Glutamatergic neuron (in vitro differentiated cells): ENCODE measurements at places on chromosomes 12 and 14.

DNA sequence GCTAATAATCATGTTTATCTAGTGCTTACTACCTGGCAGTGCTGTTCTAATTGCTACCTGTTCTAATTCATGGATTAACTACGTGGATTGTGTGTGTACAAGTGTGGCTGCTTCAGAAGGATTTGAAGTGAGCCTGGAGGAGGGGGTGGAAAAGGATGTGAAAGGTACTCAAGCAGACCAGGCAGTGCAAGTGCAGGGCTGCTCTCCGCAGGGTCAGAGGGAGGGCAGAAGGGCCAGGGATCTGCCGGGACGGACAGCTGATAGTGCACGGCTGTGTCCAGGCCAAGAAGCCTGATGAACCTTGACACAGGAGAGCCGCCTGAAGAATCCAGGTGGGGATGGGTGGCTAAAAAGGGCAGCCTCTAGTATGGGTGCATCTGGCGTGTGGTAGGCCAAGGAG is 28.5 kb downstream of the PIWIL1 start:
- no peak for DNase-seq
- H3K4me1 ChIP-seq = no peaks in the 10 kb centered on the region
- H3K27ac ChIP-seq = no peak overlapping the region
- no peak overlapping the region for H3K4me3 ChIP-seq
- H3K36me3 ChIP-seq = no peaks in the 10 kb centered on the region

GRCh38 chr12:27255806-27256205 is 11.7 kb downstream of the STK38L start:
- no peak for DNase-seq
- no peaks in the 10 kb centered on the region for H3K36me3 ChIP-seq
- H3K4me3 ChIP-seq = no peak overlapping the region
- H3K27ac ChIP-seq = no peak overlapping the region

DNA sequence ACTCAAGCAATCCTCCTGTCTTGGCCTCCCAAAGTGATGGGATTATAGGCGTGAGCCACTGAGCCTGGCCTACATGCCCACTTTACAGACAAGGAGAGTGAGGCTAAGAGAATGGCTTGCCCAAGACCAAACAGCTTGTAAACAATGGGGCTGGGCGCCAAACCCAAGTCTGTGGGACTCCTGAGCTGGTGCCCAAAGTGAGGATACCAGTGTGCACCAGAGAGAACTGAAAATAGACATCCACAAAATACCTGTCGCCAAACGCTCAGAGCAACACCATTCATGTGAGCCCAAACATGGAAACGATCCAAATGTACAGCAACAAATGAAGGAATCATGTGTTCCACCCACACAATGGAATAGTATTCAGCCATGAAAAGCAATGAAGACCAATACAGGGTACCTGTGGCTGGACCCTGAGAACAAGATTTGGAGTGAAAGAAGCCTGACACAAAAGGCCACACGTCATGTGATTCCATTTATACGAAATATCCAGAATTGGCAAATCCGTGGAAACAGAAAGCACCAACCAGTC is 38.2 kb downstream of the CCNK start:
- peaks cover 10% of the 10 kb centered on the region for H3K4me1 ChIP-seq
- no peak overlapping the region for H3K4me3 ChIP-seq
- DNase-seq = no peak

- H3K4me1 ChIP-seq = peaks cover 25% of the 10 kb centered on the region
- peak overlapping the region; percentile 55 for H3K4me3 ChIP-seq
- peaks cover 8% of the 10 kb centered on the region for H3K27me3 ChIP-seq
- DNase-seq = no peak
- H3K27ac ChIP-seq = peak overlapping the region; percentile 86
Observed at GRCh38 chr14:77023001-77023996, 5.2 kb downstream of the IRF2BPL start.

DNA sequence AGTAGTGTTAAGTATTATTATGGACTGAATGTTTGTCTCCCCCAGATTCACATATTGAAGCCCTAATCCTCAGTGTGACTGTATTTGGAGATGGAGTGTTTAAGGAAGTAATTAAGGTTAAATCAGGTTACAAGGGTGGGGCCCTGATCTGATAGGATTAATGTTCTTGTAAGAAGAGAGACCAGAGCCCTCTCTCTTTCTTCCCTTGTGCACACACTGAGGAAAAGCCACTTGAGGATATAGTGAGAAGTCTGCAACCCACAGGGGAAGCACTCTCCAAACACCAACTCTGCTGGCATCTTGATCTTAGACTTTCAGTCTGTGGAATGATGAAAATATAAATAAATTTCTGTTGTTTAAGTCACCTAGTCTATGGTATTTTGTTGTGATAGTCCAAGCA is 2.2 kb upstream of the KLRG1 start:
- no peaks in the 10 kb centered on the region for H3K27me3 ChIP-seq
- H3K4me1 ChIP-seq = no peaks in the 10 kb centered on the region
- no peaks in the 10 kb centered on the region for H3K36me3 ChIP-seq
- DNase-seq = no peak
- no peak overlapping the region for H3K27ac ChIP-seq

DNA sequence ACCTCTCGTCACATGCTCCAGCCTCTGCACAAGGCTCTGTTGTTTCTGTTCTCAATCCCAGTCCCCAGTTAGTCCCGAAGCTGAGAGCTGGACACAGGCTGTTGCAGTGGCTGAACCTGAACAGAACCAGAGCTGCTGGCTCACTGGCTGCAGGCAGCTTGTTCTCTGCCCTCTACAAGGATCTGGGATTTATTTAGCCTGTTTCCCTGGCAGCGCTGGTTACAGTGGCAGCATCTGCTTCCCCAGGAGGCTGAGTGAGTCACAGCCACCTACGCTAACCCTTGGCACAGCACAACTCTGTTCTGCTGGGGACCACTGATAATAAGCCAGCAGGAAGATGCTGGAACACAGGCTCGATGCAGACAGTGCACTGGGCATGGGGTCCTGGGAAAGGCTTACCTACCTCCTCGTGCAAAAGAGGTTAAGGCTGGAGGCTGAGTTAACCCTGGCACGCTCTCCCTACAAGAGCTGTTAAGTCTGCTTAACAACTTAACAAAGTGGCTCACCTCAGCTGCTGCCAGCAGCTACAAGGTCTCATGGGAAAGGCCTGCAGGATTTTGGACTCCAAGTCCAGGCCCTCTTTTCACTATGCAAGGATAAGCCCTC is 299.6 kb downstream of the PCNX1 start:
- H3K4me3 ChIP-seq = no peak overlapping the region
- H3K36me3 ChIP-seq = peaks cover 11% of the 10 kb centered on the region
- H3K27me3 ChIP-seq = no peaks in the 10 kb centered on the region
- DNase-seq = no peak
